ENCODE measurements at places on chromosomes 1 and 21. TPM values are rescaled to one million over a fixed set of nuclear protein-coding genes. Genes with fewer than 3 reads are reported as not detected.

Gene SYNJ1
- 15.5 TPM for total RNA-seq

Gene OPTC
- total RNA-seq, result not detected

Gene GABPB2
- 11.1 TPM for total RNA-seq

Gene RGS13
- not detected for total RNA-seq

Gene HOOK1
- total RNA-seq, result not detected

Gene GCSAML
- not detected for total RNA-seq

Gene SZRD1
- 141 TPM for total RNA-seq

Gene PERM1
- total RNA-seq, result 0.13 TPM

Gene CR1L
- not detected for total RNA-seq

Gene OR2L2
- total RNA-seq, result 0.08 TPM

Gene CLDN8
- total RNA-seq, result not detected

Gene FTCD
- 2.5 TPM for total RNA-seq

Gene RO60
- total RNA-seq, result 97.4 TPM

Gene KDF1
- not detected for total RNA-seq

Gene F13B
- total RNA-seq, result not detected

Gene HRNR
- total RNA-seq, result not detected

Gene CFAP141
- not detected for total RNA-seq

Gene RXRG
- total RNA-seq, result not detected

Gene TCHHL1
- total RNA-seq, result not detected

Gene KCNE2
- not detected for total RNA-seq

Gene TMEM54
- 7.3 TPM for total RNA-seq

Gene CLCNKB
- total RNA-seq, result 0.34 TPM

Gene CCDC17
- total RNA-seq, result 2.4 TPM

Gene MRPS6
- total RNA-seq, result 124 TPM

Gene SYNC
- total RNA-seq, result 23.0 TPM

Gene TMEM81
- 3.6 TPM for total RNA-seq

Gene CLDN17
- not detected for total RNA-seq

Gene CYP4A11
- total RNA-seq, result not detected

Gene CBR3
- total RNA-seq, result 7.9 TPM

Gene OR14K1
- not detected for total RNA-seq

Data from osteocyte (in vitro differentiated cells).